Adrenal gland (tissue), 19 donors: ENCODE measurements at places on chromosomes 13 and 19. TPM values are rescaled to one million over a fixed set of nuclear protein-coding genes. Genes with fewer than 3 reads are reported as not detected.

The ZNF284 gene
- 3.4 TPM for total RNA-seq

The KLK3 gene
- total RNA-seq: not detected

GRCh38 chr13:113013303-113013702 is 44.3 kb downstream of the MCF2L start:
- DNase-seq: no peak

DNA sequence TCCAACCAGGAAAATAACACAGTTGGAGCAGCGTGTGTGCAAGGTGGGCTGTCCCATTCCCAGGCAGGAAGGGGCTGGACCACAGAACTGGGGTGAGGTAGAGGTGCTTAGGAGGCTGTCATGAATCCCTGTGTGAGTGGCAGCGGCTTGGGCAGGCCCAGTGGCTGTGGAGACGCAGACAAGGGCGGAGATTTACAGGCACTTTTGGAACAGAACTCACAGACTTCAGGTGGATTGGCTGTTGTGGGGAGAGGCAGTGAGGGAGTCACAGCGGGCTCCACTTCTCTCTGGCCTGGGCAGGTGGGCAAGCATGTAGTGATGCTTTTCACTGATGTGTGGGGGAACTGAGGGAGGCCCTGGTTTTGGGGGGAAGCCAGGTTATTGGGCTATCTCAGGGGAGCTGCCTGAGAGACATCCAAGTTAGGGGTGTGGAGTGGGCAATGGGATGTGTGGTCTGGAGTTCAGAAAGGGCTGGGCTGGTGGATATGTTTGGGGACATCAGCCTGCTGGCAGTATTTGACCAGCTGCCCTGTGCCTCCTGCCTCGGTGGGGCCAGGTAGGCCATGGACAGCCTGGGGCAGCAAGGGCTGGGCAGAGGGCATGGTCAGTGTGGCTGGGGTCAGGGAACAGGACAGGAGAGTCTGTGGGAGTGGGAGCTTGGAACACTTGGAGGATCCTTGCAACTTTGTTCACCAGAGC is 27.0 kb upstream of the ZNF492 start:
- no peak for DNase-seq

GRCh38 chr13:27997904-27998522 is 9.5 kb upstream of the URAD start:
- peak; percentile 58 for DNase-seq

GRCh38 chr13:108827646-108828045 is 198.2 kb downstream of the MYO16 start:
- no peak for DNase-seq

DNA sequence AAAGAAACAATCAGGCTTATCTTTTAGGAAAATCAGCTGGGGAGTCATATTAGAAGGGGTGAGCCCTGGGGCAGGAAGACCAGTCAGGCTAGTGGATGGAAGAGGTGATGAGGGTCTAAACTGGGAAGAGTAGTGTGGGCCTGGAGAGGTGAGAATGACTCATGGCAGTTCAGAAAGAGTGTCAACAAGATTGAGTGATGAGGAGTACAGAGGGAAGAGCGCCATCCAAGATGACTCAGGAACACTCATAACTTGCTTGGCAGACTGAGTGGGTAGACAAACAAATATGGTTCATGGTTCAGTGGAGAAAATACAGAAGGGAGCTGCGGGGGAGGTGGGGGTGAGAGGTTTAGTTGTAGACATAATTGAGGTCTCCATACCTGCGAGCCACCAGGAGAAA is 17.3 kb upstream of the CLDN10 start:
- no peak for DNase-seq

GRCh38 chr13:94590744-94591143 is 5.2 kb downstream of the TGDS start:
- DNase-seq: no peak

The ZSCAN4 gene
- not detected for total RNA-seq

DNA sequence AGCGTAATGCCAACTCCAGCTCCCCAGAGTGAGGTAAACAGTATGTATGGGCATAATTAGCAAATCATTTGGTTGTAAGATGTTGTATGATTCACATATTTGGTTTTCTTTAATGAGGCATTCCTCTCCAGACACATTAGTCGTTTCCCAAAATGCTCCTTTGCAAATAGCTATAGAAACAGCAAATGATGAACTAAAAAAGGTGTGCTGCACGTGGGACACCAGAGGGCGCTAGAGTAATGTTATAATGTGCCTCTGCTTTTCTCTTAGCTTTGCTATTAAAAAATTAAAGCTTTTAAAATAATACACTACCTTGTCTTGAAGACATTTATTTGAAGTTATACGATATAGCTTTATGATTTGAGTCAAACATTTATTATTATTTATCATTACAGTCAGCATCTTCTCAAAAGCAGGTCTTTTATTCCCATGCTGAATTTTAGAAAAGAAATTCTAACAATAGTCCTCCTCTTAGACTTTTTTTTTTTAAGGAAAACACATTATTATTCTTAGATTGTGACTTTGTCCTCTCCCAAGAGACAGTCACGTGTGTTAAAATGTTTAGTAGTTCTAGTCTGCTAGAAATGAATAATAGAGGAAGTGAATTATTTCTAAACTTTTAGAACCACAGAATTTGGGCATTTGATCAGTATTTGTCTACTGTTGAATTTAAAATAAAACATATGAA is 121.6 kb upstream of the FRY start:
- peak; percentile 48 for DNase-seq

DNA sequence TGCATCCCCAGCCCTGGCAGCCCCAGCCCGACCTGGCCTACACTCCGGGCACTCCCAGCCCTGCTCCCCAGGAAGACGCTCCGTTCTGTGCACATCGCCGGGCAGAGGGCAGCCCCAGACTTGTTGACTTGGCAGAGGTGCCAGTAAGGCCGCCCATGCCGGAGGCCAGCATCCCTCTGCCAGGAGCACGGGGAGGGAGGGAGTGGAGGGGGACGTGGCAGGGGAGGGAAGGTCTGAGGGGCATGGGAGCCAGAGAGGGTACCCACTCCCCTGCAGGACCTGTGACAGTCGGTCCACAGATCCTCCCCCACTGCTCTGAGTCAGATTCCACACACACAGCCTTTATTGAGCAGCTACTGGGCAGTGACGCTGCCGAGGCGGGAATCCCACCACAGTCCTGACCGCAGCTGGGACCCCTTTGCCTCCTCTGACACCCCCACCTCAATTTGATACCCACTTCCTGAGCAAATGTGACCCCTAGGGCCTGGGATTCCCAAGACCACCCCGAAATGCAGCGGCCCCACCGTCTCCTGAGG is 1.9 kb upstream of the NKPD1 start:
- no peak for DNase-seq

DNA sequence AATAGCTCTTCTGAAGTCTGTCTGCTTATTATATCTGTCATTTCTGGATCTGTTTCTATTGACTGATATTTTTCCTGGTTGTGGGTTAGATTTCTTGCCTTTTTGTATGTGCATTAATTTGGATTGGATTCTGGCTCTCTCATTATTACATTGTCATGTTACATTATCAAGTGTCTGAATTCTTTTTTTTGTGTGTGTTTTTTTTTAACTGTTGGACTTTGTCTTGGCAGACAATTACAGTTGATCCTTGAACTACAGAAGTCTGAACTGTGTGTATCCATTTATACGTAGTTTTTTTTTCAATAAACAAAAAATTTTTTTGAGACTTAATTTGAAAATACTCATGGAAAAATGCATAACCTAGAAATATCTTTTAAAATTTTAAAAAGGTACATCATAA is 22.5 kb downstream of the RFC3 start:
- no peak for DNase-seq

- DNase-seq: peak; percentile 73
Observed at GRCh38 chr13:33349986-33350826, 64.7 kb upstream of the STARD13 start.

DNA sequence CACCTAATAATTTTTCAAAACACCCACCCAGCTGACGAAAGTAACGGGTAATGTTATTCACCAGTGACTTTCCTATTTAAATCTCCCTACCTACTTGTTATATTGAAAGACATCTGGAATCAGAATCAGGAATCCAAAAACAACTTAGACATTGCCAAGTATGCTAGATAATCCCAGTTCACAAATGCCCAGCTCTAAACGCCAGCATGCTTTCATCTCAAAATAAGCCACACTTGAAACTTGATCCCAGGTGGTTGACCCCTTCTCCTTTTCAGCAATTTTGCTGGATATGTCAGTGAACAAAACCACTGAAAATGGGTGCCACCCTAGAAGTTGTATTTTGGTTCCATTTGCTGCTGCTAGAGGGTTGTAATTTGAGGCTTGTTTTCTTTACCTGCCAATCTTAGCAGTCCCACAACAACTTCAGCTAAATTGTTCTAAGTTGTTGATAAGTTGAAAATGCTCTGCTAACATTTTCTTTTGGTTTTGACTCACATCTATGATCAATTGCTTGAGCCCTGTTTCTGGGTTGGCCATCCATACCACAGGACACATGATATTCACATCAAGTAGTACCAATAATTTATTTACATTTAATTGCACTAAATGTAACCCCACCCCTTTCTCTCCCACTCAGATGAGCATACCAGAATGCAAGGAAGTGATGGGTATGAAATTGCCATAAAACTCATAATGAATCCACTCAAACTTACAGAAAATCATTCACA is 66.4 kb downstream of the DCT start:
- DNase-seq: no peak
